HL-60 (cell line): ENCODE measurements at places on chromosomes 7 and 10.

GRCh38 chr7:44646176-44646920 is 39.9 kb downstream of the OGDH start:
- DNase-seq: no peak

DNA sequence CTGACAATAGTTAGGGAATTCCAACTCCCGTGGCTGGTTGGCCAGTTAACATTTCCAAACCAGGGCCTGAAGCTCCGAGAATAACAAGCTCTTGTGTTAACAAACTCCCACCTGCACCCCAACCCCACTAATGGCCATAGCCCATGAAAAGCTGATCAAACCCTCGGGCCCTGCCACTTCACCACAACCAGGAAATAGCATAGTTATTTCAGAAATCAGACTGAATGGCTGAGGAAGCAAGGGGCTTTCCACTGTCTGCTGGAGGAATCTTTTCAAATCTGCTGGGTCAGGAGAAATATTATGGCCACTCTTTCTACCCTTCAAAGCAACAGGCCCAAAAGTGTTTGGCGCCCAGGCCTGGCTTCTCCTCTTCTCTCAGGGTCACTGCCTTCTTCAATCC is 145.6 kb downstream of the GLCCI1 start:
- no peak for DNase-seq

DNA sequence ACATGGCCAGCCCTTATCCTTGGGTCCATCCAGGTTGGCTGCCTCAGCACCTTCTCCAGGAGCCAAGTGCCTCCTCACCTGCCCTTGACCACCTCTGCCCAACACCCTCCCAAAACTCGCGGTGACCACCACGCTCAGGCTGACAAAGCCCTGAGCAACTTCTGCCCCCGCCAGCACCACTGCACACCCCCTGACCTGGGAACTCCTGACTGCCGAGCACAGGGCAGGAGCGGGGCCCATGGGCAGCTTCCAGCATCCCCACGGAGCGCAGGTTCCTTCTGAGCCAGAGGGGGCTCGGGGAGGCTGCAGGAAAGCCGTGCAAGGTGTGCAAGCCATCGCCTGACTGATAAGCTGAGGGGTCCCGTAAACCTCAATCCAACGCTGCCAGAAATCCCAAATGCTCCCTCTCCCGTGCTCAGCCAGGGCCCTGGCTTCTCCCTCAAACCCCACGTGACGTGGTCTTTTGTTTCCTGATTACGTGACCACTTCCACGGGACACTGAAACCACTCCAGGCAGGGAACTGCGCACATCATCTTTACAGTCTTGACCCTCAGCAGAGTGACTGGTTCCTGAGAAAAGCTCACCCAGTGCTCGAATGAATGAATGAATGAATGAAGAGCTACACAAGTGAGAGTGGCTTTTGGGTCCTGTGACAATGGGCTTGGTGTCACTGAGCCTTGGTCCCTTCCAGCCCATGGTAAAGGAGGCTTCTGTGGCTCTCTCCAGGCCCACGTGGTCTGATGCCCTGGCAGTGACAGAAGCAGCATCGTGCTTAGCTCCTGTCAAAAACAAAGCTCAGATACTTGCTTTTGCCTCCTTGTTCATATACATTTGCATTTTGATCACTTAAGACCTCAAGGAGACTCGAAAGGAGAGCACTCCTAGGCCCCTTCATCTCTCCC is 249.8 kb upstream of the PPP2R2D start:
- no peak for DNase-seq

DNA sequence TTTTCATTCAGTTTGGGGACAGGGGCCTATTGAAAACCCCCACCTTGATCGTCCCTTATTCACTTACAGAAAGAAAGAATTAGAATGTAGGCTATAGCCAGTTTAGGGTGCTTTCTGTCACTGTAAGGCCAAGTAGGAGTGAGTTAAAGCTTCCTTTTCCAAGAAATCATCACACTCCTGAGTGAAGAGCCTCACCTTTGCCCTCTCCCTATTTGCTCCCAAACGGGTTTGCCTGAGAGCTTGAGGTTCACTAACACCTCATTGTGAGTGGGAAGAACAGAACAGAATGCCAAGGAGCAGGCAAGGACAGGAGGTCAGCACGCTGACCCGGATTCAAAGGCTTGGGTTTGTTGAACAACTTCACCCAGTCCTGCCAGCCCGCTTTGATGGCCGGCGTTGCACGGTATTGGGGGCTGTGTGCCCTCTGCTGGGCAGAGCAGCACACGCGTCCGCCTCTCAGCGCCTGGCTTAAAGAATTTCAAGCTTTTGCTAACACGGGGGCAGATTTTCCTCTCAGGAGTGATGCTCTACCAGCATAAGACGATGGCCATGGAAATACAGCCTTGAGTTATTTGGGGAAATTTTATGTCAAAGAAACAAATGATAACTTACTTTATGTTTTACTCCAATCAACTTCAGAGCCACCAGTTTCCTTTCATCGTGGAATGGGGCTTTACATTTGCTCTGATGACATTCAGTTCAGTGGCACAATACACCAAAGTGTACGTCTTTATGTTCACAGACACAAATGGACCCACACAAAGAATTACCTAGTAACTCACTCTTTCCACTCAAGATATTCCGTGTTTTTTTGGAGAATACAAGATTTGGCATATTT is 470.0 kb downstream of the SUGCT start:
- peak; percentile 66 for DNase-seq

DNA sequence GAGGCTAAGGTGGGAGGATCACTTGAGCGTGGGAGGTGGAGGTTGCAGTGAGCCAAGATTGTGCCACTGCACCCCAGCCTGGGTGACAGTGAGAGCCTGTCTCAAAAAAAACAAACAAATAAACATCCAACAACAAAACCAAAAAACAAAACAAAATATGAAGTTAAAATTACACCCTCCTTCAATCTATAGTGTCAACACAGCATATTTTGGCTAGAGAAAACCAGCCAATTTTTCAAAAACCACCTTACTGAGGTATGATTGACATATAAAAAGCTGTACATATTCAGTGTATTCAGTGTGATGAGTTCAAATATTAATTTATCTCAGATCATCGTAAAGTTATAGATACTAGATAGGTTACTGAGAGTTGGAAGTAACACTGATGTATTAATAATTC is 102.4 kb downstream of the ICA1 start:
- no peak for DNase-seq

DNA sequence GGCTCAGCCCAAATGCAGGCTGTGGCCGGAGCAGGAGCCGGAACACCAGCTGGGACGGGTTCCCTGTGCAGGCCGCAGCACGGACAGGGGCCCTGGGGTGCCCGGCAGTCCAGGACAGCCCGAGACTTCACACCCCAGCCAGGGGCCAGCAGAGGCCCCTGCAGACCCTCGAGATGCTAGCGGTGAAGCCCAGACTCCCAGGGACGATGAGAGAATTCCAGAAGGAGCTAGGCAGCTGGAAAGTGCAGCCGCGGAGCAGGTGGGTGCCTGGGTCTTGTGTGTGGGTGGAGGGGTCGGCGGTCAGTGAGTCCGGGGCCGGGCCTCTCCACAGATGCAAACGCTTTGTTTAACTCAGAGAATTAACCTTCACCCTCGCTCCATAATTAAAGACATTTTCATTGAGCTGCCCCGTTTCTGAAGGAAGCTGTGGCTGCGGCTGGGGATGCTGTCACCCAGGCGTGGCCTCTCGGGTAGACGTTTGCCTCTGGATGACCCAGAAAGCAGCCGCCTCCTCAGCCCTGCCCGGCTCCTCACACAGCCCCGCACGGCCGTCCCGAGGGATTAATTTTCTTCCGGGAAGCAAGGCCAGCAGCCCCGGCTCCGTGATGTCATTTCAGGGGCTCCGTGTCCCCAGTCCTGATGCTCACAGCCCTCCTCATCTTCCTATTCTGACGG is 26.5 kb downstream of the KNDC1 start:
- DNase-seq: no peak

GRCh38 chr7:11726001-11726793 is 105.8 kb downstream of the THSD7A start:
- DNase-seq: no peak

GRCh38 chr10:71737834-71738197 is 18.2 kb upstream of the C10orf105 start:
- DNase-seq: peak; percentile 17
